ENCODE measurements at places on chromosomes 5 and 9. TPM values are rescaled to one million over a fixed set of nuclear protein-coding genes. Genes with fewer than 3 reads are reported as not detected.

EQTN gene
- not detected for total RNA-seq

ZMAT2 gene
- 54.7 TPM for total RNA-seq

TMC1 gene
- not detected for total RNA-seq

LRRC70 gene
- total RNA-seq = 0.86 TPM

NTNG2 gene
- 15.6 TPM for total RNA-seq

SLC6A19 gene
- total RNA-seq = not detected

PCDHGB4 gene
- total RNA-seq = not detected

PTGR1 gene
- 0.94 TPM for total RNA-seq

ARHGEF37 gene
- 0.83 TPM for total RNA-seq

PARP8 gene
- 178 TPM for total RNA-seq

SH3TC2 gene
- not detected for total RNA-seq

CEMIP2 gene
- total RNA-seq = 55.9 TPM

RMI1 gene
- 19.0 TPM for total RNA-seq

LHX2 gene
- total RNA-seq = not detected

NUDT2 gene
- total RNA-seq = 22.8 TPM

CMYA5 gene
- total RNA-seq = 0.28 TPM

SPINK6 gene
- total RNA-seq = not detected

SDHA gene
- total RNA-seq = 167 TPM

IL7R gene
- 891 TPM for total RNA-seq

IRX1 gene
- total RNA-seq = not detected

ARAP3 gene
- 17.0 TPM for total RNA-seq

PCA3 gene
- not detected for total RNA-seq

GBGT1 gene
- 4.0 TPM for total RNA-seq

TRIP13 gene
- total RNA-seq = 18.3 TPM

DOCK2 gene
- 275 TPM for total RNA-seq

MARCHF11 gene
- not detected for total RNA-seq

LCN15 gene
- not detected for total RNA-seq

PCDHGA11 gene
- total RNA-seq = 0.08 TPM

IFNA21 gene
- total RNA-seq = not detected

F12 gene
- 2.8 TPM for total RNA-seq

SPINK7 gene
- not detected for total RNA-seq

RANBP17 gene
- total RNA-seq = 0.53 TPM

PJA2 gene
- total RNA-seq = 75.6 TPM

C9orf78 gene
- total RNA-seq = 71.4 TPM

RHOBTB3 gene
- total RNA-seq = 0.61 TPM

SLC24A2 gene
- not detected for total RNA-seq

IL31RA gene
- total RNA-seq = not detected

PKD2L2 gene
- total RNA-seq = not detected

KCNV2 gene
- not detected for total RNA-seq
